ENCODE measurements at places on chromosomes 2 and 18.
A peak's percentile ranks its signal among the peaks of the same experiment; 100 is the strongest.

DNA sequence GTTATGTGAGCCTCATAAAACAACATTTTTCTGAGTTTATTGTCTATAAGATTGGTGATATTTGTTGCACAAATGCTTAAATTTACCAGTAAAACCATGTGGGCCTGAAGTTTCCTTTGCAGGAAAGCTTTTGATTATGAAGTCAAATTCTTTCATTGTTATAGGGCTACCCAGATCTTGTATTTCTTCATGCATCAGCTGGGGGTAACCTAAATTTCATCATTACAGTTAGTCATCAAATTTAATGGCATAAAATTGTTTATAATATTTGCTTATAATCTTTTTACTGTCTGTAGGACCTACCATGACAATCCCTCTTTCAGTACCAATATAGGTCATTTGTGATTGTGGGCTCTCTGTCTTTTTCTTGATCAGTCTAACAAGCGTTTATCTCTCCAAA is 47.8 kb downstream of the SMAD2 start:
- no peak for DNase-seq

- DNase-seq = no peak
These were observed 55.1 kb upstream of the MAP4K3 start for GRCh38 chr2:39492095-39492590.

DNA sequence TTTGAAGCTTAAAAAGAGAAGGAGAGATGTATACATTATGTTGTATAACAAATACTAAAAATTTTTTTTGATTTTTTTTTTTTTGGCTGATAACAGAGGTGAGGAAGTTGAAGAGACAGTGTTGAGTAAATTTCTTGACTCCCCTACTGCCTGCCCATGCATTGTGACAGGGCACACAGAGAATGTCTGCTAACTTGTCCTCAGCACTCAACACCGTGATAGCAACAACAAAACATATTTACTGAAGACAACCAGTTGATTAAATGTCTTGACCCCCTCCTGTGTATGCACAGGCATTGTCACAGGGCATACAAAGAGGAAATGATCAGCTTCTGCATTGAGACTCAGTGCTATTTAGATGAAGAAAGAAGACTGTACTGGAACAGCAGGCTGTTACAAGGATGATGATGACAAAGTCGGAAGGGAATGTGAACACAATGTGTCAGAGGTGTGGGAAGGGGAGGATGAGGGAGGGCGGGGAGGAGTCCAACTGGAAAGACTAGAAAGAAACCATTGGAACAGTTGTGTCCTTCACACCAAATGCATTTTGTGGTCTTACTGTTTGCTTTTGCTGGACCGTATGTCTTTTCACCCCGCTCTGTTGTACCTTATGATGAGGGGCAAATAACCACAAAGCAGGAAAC is 89.5 kb downstream of the CERS6 start:
- DNase-seq = no peak

GRCh38 chr2:59803586-59803985 is 749.9 kb downstream of the BCL11A start:
- no peak for DNase-seq

DNA sequence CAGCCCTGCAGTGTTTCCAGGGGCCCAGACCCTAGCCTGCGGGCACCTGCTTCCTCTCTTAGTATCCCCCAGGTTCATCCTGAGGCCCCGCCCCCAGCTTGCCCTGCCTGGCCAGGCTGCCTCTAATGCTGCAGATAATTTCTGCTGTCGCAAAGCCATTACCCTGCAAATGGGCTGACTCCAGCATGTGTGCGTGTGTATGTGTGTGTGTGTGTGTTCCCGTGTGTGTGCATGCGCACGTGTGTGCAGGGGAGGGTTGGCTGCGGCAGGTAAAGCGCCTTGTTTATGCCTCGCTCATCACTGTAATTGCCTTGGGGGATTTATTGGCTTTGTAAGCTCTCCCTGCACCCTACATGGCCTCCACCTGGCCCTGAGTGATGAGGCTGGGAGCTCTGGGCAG is 7.6 kb upstream of the PRSS56 start:
- DNase-seq = no peak

DNA sequence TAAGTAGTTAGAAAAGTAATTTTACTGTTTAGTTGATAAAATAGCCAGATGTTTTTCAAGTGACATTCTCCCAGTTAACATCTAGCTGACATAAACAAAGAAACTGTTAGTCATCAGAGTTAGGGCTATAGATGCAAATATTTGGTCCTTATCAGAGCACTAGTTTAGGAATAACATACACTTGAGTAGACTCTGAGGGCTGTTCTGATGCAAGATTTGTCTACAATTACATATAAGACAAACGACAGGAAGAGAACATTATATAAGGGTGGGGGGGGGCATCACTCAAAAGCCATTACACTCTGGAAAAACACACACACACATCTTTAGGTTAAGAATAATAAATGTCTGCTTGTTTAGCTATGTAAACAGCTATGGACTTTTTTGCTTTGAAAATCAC is 554.4 kb upstream of the LRRTM1 start:
- no peak for DNase-seq

- DNase-seq = no peak
These were observed 439.2 kb upstream of the REG3G start for GRCh38 chr2:78586316-78586715.

GRCh38 chr2:136055929-136056688 is 61.8 kb downstream of the CXCR4 start:
- no peak for DNase-seq

- no peak for DNase-seq
These were observed 414.6 kb upstream of the TRIB2 start for GRCh38 chr2:12302140-12302539.

DNA sequence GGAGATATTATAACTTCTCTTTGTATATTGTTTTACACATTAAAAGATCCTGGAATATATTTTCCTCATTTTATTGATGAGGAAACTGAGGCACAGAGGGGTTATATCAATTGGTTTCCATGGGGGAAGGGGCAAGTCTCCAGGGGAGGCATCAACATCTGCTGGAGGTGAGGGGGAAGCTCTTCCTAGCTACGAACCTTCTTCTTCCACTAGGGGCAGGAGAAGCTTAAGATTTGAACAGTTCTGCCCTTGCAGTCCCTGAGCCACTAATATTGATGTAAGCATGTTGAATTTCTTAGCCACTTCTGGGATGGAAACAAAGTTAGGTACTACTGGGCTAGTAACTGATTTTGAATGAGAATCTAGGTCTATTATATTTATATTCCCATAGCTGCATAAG is 140.1 kb upstream of the AQP4 start:
- peak; percentile 58 for DNase-seq

GRCh38 chr2:69624131-69624530 is 19.4 kb downstream of the AAK1 start:
- no peak for DNase-seq

GRCh38 chr2:181483211-181483610 is 26.0 kb downstream of the ITGA4 start:
- DNase-seq = no peak

DNA sequence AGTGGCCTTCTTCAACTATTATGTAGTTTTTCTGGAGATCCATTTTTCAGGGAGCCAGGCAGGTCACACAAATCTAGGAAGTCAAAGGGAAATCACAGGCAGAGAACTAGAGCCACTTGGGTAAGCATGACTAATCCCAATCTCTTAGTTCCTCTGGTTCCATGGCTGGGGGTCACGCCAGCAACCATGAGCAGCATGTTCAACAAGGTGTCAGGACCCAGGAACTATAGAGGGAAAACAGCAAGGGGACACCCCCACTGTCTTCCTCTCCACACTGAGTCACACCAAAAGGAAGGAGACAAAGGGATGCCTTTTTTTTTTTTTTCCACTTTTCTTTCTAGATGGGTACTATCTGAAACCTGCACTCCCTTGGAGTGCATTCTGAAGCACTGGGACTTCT is 250.9 kb downstream of the OTX1 start:
- DNase-seq = no peak

GRCh38 chr18:13388586-13389490 is 170.3 kb downstream of the LDLRAD4 start:
- DNase-seq = no peak

DNA sequence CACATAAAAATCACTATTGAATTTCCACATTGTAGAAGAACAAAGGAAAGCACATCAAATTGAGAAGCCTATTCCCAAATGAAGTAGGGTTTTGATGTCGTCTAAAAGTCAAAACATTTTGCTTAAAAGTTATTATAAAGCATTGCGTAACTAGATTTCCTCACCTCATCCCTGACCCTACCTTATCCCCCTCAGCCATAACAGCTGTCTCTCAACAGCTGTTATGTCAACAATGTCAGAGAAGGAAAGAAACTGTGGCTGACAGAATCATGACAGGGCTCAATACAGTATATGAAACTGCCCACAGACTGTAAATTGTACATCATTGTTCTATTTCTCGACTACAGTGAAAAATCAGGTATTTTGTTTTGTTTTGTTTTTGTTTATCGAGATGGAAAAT is 63.0 kb upstream of the ACVR1C start:
- no peak for DNase-seq

- no peak for DNase-seq
These were observed 533 bp downstream of the HPCAL1 start for GRCh38 chr2:10303181-10303693.

- DNase-seq = no peak
These were observed 108.5 kb downstream of the TTC32 start for GRCh38 chr2:19793132-19793750.

- DNase-seq = no peak
These were observed 999.9 kb downstream of the TSN start for GRCh38 chr2:122755281-122755780.

GRCh38 chr2:11073251-11073650 is 82.0 kb upstream of the SLC66A3 start:
- peak; percentile 72 for DNase-seq

GRCh38 chr18:11844436-11844835 is 6.8 kb upstream of the CHMP1B start:
- DNase-seq = no peak

GRCh38 chr2:235143789-235144188 is 192.0 kb downstream of the SH3BP4 start:
- no peak for DNase-seq

DNA sequence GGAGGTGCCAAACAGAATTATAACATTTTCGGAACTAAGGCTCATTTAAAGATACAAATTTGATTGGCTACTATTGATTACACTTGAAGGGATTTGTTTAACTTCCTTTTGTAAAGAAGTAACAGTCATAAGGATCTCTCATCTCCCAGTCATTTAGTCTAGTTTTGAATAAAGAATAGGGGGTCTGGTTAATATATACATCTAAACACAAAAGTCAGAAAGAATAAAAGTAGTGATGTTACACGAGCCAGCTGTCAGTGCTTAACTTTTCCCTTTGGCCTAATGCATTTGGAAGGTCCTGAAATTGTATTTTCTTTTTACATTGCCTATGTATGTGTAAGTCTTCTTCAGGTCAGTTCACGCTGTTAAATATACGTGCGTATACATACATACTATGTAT is 8.1 kb downstream of the SEPTIN2 start:
- DNase-seq = no peak

DNA sequence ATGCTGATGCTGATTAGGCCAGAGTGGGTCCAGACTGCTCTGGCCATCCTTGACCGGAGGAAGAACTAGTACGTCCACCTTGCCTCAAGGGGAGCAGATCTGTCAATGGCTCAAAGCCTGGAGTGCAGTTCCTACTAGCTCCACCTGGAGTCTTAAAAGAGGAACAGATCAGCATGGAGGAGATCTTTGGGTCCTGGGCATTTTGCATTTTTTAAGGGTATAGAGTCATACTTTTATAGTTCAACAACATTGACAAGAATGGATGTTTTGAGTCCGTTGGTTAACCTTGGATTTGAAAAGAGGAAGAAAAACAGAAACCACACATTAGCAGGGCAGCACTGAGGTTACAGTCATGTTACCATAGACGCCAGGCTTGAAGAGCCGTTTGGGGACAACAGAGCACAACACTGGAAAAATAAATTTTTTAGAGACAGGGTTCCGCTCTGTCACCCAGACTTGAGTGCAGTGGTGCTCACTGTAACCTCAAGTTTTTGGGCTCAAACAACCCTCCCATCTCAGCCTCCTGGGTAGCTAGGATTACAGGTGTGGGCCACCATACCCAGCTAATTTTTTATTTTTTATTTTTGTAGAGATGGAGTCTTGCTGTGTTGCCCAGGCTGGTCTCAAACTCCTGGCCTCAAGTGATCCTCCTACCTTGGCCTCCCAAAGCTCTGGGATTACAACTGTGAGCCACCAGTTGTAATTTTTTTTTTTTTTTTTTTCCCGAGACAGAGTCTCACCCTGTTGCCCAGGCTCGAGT is 78.5 kb downstream of the PRKCE start:
- peak; percentile 38 for DNase-seq

DNA sequence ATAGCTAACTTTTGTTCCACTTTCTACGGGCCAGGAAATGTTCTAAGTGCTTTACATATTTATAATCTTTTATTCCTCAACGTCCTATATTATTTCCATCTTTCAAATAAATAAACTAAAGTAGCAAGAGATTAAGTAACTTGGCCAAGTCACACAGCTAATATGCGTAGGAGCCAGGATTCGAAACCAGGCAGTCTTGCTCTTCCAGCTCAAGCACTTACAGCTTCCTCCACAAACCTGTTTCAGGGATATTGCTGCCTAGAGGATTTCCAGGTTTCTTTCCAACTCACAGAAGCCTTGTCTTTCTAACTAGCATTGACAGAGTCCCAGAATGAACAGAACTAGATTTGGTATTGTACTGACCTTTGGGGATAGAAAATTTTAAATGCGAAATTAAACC is 102.5 kb downstream of the FIGN start:
- DNase-seq = no peak

DNA sequence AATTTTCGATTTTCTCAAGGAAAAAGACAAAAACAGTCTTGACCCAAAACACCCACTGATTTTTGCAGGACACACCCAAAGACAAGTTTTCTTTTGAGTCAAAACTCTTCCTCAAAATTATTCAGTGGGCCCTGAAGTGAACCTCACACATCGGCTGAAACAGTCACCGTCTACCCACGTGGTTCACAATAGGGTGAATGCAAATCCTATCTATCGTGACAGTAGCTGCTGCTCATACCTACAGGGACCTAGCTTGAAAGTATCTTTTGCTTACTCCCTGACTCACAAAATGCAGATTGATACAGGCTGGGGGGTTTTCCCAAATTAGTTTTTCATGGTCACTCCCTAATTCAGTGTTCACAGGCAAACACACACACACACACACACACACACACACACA is 10.7 kb upstream of the CD226 start:
- DNase-seq = no peak

- DNase-seq = no peak
These were observed 205.5 kb downstream of the UBE2E3 start for GRCh38 chr2:181185948-181186347.

- no peak for DNase-seq
These were observed 31.0 kb upstream of the KCNF1 start for GRCh38 chr2:10880586-10881321.

GRCh38 chr2:128442053-128442751 is 123.5 kb upstream of the HS6ST1 start:
- no peak for DNase-seq

GRCh38 chr2:23690421-23691105 is 236.4 kb downstream of the ATAD2B start:
- DNase-seq = no peak

DNA sequence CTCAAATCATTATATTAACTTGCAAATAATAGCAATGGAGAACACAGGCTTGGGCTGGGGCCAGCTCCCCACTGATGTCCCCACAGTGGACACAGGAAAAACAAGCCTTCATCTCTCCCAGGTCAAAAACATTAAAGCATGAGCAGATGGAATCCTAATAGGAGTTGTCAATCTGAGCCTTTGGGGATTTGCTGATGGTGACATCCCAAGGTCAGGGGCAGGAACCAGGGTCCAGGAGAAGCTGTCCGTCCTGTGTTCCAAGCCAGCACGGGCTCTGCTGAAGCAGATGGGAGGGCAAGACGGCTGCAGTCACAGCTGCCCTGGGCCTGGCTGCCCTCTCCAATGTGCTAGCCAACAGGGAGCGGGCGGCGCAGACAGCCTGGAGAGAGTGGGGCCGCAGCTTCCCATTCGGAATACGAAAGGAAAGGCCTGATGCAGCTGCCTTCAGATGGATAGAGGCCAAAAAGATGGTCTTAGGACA is 135.5 kb downstream of the NDUFA10 start:
- DNase-seq = no peak
